B cell (primary cell): ENCODE measurements at places on chromosomes 16 and 17.
A peak's percentile ranks its signal among the peaks of the same experiment; 100 is the strongest.

GRCh38 chr17:45319239-45319703, 2.5 kb upstream of the MAP3K14 start:
- no peak for DNase-seq

DNA sequence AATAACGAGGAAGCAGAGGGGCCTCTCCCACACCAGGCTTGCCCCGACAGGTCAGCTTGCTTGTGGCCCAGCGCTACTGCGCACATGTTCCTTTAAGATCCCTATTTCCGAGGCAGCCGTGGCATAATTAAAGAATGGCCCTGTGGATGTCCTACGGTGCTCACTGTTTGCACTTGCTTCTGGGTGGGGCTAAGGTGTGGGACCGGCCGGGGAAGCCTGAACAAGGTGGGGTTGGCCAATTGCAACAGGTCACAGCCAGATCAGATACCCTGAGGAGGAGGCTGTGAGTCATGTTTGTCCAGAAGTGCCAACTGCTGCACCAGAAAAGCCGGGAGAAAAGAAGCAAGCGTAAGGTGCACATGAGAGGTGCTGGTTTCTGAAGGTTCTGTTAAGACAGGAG, 158.5 kb upstream of the CACNG5 start:
- no peak for DNase-seq

- DNase-seq, result peak; percentile 20
Measured at GRCh38 chr17:56786989-56787482, 46.7 kb downstream of the C17orf67 start.

DNA sequence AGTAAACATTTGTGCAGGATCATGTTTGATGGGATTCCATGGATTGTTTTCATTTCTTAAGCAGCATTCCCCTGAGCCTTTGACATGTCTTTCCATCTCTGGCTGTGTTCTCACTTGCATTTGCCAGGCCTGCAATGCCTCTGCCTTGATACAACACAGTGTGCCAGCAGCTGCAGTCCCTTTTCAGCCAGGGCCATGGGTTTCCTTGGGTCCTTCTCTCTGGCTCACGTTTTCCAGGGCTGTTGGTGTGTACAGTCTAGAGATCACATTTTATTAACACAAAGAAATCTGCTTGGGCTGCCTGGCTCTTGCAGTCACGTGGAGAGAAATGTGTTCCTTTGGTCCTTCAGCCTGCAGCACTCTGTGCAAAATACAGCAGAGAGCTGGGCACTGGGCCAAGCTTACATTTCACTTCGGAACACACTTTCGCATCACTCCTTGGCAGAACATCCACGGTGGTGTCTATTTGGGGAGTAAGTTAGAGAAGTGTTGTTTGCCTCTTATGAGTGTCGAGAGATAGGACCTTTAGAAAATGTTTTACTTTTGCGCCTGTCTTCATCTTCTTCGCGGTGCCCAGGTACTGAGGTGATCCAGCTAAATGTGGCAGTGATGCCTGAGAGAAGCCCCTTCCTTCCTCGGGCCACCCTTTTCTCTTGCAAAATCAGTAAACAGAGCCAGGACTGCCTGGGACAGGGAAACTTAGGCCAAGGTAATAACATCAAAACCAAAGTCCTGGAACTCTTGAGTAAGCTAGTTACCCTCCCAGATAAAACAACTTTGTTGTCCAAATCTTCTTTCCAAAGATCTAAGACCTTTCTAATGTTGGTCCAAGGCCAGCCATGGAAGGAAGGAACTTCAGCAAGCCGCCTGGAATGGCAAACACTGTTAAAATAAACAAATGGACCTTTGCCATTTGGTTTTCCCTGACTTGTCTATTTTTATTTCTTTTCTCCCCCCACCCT, 20.9 kb downstream of the HLF start:
- no peak for DNase-seq

GRCh38 chr17:18231164-18231563, 5.7 kb downstream of the LLGL1 start:
- DNase-seq, result no peak
